ENCODE measurements at places on chromosomes 16 and 17. TPM values are rescaled to one million over a fixed set of nuclear protein-coding genes. Genes with fewer than 3 reads are reported as not detected.

GRCh38 chr17:79500745-79501618, 109.9 kb downstream of the RBFOX3 start:
- DNase-seq = no peak

The KRT33B gene
- 0.21 TPM for total RNA-seq

- DNase-seq = no peak
These were observed 66.7 kb downstream of the NCOR1 start for GRCh38 chr17:16148596-16148995.

DNA sequence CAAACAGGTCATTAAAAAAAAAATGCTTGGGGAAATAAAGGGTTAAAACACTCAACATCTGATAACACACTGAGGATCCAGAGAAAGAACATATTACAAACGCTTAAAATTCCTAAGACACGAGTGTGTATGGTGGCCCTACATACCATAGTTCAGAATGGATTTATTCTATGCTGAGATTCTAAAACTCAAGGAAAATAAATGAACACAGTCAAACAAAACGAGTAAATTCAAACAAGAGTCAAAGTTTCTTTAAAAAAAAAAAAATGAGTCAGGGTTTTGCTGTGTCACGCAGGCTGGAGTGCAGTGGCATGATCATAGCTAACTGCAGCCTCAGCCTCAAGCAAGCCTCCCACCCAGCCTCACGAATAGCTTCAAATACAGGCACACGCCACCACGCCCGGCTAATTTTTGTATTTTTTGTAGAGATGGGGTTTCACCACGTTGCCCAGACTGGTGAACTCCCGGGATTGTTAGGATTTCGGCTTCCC, 17.4 kb downstream of the CRK start:
- no peak for DNase-seq

DNA sequence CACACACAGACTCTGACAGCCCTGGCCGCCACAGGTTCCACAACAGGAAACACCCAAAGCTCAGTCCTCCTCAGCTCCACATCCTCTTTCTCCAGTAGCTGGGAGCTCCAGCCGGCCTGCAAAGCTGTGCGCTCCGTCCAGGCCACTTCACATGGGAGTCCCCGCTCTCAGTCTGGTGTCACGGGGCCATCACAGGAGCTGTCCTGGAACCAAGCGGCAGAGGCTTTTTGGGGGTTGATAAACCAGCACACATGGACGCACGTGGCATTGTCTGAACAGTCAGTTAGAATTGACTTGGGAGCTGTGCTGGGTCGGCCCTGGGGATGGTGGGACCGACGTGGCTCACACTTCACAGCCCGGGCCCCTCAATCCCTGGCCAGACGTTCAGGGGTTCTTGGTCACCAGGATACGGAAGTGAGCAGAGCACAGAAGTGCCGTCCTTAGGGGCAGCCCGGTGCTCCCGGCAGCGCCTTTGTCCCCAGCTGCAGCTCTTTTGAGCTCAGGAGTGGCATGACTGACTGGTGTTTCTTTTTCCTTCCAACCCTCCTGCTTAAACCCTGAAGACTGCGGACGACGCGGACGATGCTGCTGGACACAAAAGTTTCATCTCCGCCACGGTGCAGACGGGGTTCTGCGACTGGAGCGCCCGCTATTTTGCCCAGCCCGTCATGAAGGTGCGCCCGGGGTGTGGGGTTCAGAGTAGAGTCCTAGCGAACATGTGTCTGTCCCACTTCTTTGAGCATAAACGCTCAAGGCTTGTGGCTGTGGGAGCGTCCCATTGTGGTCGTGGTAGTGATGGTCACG, 66.6 kb upstream of the CHMP6 start:
- DNase-seq = no peak

DNA sequence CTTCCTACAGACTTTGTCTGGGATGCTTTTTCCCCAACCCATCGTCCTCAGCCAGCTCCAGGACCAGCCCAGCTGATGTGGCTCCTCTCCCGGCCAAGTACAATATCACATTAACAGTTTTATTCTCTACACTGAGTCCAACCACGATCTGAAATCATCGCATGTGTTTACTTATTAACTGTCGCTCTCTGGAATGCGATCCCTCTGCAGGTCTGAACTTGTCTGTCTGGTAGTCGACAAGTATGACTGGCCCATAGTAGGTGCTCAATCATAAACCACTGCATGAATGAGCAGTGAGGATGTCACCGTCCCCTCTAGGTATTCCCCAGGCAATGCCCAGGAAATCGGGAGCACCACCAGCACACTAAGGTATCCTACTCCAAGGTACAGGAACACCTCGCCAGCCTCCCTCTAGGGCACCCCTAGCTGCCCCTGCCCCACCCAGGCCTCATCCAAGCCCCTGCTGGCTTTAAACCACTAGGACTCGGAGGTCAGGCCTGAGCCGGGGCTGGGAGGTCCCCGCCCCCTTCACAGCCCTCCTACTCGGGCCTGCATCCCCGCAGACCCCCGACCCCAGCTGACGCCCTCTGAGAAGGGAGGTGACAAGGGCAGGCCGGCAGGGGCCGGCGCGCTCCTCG, 27.7 kb downstream of the RTN4RL1 start:
- DNase-seq = no peak

GRCh38 chr16:30532285-30533145, 2.1 kb downstream of the ZNF747 start:
- DNase-seq = no peak

The IGF2BP1 gene
- total RNA-seq = 4.5 TPM

The CPD gene
- total RNA-seq = 107 TPM

The TMED6 gene
- total RNA-seq = not detected

DNA sequence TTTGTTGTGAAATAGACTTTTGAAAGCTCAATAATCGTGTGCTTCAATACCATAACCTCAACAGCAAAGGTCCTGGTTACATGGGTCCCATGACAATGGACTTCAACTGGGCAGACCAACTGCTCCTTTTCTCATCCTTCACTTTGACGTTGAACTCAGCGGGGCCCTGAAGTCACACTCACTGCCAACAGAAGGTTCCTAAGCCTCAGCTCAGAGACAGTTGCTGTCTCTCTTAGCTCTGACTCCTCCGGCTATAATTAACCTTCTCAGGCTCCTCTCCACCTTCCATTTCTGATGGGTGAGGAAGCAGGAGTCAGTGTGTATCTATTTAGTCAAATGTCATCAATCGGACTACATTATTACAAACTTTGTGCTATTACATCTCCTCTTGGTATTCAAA, 23.8 kb downstream of the MPP3 start:
- peak; percentile 31 for DNase-seq

DNA sequence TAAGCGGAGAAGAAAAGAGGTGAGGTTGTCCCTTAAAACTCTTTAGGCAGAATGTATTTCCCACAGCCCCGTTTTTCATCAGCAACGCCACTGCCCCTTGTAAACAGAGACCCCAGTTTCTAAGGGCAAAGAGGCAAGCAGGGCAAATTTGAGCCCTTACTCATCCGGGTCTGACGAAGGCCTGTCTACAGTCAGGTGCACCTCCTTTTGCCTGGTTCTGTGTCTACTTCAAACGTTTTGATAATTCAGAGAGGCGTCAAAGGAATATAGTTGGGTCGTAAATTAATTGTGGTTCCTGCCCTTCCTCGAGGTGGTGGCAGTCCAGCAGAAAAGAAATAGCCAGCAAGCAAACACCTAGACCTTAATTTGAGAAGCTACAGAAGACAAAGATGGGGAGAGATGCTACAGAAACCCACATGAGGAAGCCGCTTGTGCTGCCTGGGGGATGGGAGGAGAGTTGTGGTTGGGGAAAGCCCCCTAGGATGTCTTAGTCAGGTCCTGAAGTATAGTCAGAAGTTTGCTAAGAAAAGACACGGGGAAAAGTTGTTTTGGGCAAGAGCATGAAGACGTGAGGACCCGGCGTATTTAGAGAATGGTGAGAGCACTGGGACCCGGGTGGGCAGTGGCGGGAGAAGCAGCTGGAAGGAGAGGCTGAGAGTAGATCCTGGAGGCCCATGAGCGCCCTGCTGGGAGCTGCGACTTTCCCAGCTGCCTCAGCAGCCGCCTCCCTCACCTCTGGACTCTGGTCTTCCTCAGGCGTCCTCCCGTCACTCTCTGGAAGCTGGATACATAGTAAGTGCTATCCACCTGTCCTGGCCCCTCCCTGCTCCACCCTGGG, 2.4 kb downstream of the FBRS start:
- no peak for DNase-seq

DNA sequence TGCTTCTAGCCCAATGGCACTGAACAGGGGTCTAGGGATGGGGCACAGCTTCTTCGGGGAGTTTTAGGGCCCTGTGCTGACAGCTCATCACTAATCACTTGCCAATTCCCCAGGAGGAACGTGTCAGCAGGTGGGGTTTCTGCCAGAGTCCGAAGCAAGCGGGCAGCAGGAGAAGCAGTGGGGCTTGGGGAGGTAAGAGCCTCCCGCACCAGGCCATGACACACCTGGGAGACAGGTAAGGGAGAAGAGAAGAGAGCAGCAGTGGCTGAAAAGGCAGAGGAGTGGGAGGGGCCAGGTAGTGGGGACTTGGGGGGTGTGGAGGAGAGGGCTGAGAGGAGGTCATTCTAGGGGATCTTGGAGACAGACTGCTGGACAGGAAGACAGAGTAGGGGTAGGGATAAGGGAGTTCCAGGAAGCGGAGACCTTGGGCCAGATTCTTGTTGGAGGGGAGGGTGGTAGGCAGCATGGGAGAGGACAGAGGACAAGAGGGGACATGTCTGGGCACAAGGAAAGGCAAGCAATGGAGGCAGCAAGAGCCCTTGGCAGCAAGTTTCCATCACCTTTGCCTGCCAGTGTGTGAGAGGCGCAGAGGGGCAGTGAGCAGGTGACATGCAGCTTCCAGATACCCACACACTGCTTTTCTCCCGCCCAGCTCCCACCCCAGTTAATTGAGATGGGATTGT, 4.9 kb downstream of the PHOSPHO1 start:
- DNase-seq = no peak

The SPATA22 gene
- not detected for total RNA-seq

DNA sequence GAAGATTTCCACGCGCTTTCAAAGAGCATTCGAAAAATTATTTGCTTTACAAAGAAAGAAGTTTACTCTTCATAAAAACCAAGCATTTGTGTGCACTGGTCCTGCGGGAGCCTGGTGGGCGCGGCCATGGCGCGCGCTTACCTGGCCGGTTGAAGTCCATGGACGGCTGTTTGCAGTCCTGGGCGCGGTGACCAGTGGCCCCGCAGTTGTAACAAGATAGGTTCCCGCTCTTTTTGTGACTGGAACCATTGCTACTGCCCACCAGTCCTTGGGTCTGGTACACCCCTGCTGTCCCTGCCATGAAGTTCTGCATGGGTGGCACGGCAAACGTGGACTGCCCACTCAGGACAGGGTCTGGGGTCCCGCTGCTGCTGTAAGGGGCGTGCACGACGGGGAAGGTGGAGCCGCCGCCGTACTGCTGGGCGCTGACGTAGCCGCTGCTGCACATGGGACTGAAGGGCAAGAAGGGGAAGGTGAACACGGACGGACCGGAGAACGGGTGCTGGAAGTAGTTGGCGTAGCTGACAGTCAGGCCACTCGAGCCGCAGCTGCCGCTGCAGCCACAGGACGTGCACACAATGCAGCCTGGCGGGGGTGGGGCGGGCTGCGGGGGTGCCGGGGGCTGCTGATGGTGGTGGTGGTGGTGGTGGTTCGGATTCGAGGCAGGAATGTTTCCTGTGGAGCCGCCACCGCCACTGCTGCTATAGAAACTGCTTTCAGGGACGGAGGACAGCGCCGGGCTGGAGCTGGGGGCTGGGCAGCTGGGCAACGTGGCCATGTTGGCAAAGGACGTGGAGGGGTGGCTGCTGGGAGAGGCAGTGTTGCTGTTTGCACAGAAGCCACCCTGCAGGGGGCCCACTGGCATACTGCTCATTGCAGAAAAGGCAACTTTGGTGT, 19.5 kb downstream of the MAP1LC3B start:
- DNase-seq = no peak

GRCh38 chr17:14398766-14399165, 97.9 kb downstream of the HS3ST3B1 start:
- no peak for DNase-seq

- DNase-seq = no peak
These were observed 40.6 kb downstream of the SNX11 start for GRCh38 chr17:48148029-48148770.

DNA sequence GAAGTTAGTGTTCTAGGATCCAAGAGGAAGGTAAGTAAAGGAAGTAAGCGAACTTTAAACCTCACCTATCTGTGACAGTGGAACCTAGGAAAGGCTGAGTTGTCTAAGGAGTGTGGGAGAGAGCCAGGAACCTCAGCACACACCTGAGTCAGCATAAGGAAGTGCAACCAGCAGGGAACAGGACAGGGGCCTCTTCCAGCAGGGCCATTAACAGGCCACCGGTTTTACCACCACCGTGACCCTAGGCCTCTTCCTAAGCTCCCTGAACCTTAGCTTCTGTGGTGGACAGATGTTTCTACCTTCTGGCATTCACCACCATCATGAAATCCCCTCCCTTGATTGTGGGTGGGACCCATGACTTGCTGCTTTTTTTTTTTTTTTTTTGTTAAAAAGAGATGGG, 26.7 kb upstream of the GPATCH8 start:
- DNase-seq = no peak

DNA sequence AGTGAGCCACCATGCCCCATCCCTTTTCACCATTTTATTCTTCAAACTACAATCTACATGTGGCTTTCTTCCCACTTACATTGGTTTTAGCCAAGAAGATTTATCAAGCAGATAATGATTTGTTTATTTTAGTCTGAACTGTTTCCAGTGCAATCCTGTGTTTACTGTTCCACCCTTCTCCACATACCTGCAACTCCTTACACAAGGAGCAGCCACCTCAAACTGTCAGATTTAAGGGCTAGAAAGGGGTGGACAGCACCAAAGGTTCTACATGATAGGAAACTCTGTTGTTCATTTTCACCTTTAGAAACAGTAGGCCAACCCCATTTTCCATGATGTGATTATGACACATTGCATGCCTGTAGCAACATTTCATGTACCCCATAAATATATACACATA, 1.9 kb downstream of the RUNDC1 start:
- DNase-seq = no peak

GRCh38 chr16:85639529-85640253, 26.6 kb downstream of the GSE1 start:
- DNase-seq = peak; percentile 87

GRCh38 chr16:82451449-82451848, 175.3 kb upstream of the CDH13 start:
- no peak for DNase-seq

- no peak for DNase-seq
These were observed 98.5 kb downstream of the MRM3 start for GRCh38 chr17:880443-881269.

- DNase-seq = no peak
These were observed 4.2 kb upstream of the RDM1 start for GRCh38 chr17:35934760-35935159.

The TBX4 gene
- total RNA-seq = 2.2 TPM

- DNase-seq = no peak
These were observed 3.5 kb upstream of the HSD17B1 start for GRCh38 chr17:42548993-42549755.

DNA sequence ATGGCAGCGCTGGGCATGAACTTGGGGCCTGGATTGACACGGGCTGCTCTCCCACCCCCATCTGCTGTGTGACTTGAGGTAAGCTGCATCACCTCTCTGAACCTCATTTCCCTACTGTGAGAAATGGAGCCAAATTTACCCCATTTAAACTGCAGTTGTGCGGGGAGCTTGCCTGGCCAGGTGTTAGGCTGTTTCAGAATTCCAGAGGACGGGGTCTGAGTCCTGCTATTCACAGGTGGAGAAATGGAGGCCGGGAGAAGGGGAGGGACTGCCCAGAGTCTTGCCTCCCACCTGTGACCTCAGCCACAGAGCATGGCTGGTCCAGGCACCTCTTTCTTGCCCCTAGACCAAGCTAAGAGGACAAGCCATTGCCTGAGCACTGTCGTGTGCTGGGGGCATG, 12.8 kb downstream of the KCNJ12 start:
- no peak for DNase-seq

GRCh38 chr17:52143542-52143941, 15.0 kb downstream of the CA10 start:
- no peak for DNase-seq

The KRTAP2-2 gene
- not detected for total RNA-seq

The ZNF785 gene
- 12.1 TPM for total RNA-seq

Data from tongue (tissue), 3 donors.